ENCODE measurements at places on chromosomes 3 and 15.

DNA sequence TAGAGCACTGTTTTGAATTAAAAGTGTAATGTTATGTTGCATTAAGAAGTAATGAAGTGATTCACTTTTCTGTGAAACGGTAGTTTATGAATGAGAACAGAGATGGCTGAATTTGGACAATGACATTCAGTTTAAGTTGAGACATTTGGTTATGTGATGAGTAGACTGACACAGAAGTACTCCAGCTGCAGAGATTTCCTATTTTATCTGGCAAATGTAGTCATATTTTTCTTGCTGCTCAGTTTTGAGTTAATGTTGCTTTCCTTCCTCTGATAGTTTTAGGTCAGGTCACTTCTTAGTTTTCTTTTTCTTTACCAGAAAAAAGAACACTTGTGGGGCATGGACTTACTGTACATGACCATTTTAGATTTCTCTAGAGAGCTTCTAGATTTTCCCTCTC lies 51.2 kb downstream of the ASB7 start:
- no peak for DNase-seq

- DNase-seq, result no peak
Measured at GRCh38 chr3:157471064-157471463, 32.2 kb downstream of the VEPH1 start.

- no peak for DNase-seq
Measured at GRCh38 chr3:188230962-188231361, 77.0 kb downstream of the LPP start.

DNA sequence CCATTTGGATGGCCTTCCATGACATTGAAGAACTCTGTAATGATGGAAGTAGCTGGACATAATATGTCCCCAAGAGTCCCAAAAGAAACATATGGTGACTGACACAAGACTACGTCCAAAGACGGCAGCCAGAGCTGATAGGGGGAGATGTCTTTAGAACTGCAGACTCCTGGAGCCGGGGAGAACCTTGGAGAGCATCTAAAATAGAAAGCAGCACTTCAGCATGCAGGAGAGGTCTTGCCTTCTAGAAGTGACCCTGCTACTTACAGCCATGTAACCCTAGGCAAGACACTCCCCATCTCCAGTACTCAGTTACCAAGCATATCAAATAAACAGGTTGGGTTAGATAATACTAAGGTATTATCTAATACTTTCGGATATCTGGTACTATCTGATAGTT lies 143.8 kb upstream of the BCL6 start:
- no peak for DNase-seq

DNA sequence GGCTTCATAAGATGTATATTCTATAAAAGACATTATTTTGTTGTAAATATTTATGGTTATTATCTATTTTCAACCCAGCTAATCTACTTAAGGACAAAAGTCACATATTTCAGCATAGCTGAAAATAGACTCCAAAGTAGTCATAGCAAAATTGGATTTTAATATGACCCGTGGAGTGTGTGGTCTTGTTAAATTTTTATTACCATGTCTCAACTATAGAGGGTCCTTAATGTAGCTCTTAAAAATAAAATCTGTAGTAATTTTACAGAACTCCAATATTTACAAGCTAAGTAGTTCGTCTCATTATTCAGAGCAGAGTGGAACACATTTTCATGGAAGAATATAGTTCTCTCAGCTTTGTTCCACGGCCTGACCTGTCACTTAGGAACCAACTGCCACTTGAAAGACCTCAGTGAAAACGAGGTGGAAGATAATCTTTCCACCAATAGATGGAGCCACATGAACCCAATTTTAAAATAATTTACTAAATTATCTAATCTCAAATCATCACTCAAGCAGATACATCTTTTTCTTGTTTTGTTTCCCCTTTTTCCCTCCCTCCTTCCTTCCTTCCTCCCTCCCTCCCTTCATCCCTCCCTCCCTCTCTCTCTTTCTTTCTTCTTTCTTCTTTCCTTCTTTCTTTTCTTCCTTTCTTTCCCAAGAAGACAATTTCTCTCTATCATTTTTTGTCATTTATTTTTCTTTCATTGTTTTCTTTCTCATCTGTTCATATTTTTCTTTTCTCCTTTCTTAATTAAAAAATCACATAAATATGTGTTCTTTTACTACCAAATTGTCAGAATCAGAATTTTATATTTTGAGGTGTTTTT lies 97.2 kb downstream of the CLDN1 start:
- no peak for DNase-seq

GRCh38 chr3:46098319-46098761 lies 71.1 kb upstream of the XCR1 start:
- DNase-seq, result no peak

DNA sequence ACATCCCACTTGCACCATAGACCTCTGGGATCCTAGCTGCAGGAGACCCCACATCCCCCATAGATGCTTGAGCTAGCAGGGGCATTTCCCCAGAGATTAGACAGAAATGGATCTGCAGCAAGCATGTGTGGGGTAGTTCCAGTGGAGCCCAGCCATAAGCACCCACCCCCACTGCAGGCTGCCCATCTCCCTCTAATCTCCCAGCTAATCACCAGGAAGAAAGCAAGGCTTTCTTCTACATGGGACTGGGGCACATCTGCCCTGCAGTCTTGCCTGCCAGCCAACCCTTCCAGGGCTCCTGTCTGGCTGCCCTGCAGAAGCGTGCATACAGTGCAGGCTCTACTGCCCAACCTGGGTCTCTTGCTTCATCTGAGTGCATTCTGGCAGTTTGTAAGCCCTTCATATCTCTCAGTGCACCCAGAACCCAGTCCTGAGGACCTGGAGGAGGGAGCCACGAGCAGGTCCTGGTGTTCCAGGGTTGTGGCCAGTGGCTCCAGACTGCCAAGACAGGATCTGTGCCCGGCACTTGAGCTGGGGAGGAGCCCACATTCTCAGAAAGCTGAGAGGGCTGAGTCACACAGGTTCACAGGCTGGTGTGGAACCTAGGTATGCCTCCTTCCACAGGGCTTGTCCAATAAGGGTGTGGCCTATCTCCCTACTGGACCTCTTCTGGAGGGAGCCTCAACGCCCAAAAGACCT lies 49.9 kb upstream of the IGSF11 start:
- DNase-seq, result no peak

- no peak for DNase-seq
Measured at GRCh38 chr15:87761736-87762509, 494.6 kb downstream of the NTRK3 start.

- DNase-seq, result no peak
Measured at GRCh38 chr15:75827691-75828090, 15.6 kb upstream of the UBE2Q2 start.

DNA sequence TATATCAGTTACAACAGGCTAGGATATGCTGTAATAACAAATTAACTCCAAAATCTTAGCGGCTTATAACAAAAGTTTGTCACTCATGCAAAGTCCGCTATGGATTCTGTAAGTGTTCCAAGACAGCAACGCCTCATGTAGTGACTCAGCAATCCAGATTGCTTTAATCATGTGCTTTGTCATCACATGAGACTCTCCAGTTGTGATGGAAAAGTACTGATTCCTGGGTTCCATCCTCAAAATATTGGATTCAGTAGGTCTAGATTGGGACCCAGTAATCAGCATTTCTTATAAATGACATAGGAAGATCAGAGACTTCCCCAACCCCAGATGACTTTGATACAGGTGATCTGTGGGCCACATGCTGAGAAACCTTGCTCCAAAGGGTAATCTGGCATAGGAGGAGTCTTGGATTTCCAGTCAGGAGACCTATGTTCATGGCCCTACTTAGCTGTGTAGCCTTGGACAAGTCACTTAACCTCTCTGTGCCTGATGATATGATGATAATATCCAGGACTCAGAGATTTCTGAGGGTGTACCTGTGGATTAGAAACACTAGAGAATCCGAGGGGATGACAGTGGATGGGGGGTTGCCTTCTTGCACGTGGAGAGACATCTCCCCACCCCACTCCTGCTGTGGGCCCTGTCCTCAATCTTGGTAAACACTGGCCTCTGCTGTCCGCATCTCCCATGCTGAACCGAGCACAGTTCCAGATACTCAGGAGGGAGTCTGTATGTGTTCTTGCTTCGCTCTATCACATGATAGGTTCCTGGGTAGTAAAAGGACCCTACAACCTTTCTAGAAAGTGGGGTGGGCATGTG lies 65.5 kb downstream of the CORO2B start:
- no peak for DNase-seq

GRCh38 chr15:77066971-77067690 lies 3.8 kb downstream of the TSPAN3 start:
- DNase-seq, result no peak

DNA sequence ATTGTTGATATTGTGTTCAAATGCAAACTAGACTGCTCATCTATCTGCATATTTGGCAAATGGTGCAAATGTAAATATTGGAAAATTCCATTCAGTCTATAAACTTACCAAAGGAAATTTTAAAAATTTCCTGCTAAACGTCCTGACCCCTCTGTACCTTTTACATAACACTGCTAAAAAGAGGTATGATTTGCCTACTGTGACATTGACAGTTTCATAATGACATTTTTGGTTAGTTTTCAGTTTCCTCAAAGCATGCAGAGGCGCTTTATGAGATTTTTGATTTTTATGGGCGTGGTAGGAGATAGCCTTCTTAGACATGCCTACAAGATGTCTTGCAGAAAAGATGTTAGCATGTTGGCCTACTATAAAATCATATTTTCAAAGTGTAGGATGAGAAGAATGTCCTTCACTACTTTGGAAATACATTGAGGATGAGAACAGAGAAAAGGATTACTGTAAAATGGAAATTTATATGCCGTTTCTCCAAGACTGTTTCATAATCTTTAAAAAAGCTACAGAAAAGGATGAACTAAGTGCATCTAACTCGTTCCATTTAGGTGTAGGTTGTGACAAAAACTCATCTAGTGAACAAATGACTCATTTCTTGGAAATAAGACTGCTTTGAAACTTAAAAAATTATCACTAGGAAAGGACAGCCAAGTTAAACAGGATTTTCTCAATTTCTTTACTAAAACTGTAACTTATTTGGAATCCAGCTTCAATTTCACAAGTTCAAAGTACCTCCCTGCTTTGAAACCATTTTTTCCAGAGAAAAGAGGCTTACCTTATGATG lies 14.5 kb upstream of the ISLR start:
- no peak for DNase-seq

DNA sequence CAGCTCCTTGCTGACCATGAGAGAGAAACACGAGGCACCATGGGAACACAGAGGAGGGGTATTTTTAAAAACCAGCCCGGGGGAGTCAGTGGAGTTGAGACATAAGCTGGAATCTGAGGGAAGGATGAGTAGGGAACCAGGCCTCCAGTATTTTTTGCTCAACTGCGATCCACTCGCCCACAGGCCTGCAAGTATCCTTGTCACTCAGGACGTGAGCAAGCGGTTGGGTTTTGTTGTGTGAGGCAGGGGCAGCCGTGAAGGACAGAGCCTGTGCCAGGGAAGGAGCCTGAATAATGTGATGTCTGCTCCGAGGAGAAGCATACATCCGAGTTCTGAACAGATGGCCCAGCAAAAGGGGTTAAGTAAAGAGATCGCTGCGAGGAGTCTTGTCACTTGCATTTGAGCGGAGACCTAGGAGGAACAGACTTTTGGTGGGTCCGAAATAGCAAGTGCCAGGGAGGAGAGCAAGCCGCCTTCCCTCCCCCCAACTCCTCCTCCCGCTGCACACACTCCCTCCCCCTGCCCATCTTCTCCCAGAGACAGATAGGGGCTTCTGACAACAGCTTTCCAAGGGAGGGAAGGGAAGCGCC lies 20.4 kb upstream of the NTRK3 start:
- no peak for DNase-seq

GRCh38 chr15:27831384-27832236 lies 267.5 kb downstream of the OCA2 start:
- DNase-seq, result no peak

DNA sequence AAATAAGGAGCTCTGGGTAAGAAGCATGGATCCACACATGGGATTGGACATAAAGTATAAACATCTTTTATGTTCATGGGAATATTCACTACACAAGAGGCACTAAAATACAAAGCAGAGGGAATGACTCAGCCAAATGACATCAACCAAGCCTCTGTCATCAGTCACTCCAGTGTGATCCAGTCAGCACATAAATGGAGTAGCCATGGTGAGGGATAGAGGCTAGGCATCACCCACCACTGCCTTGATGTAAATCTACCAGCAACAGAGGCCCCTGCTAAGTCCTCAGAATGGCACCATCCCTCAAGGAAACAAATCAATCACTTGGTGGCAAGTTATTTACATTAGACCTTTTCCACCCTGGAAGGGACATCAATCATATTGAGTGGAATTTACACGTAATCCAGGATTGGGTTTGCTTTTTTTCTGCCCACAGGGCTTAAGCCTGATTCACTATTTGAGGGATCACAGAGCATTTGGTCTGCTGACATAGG lies 27.2 kb downstream of the VEPH1 start:
- no peak for DNase-seq

DNA sequence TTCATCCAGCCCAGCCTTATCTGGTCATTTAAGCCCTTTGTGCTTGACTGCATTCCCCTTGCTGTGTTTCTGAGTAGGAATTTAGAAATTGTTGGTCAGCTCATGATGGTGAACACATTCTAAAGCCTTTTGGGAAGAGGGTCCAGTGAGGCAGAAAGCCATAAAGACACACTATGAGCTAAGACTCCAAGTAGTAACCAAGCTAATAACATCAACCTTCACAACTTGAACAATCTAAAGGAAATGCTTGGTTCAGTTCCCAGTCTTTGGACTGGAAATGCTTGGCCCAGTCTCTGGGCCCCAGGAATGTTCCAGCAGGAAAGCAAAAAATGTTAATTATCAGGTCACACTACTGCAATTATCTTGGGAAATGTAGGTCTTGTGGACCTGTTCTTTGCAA lies 7.7 kb downstream of the PLSCR1 start:
- no peak for DNase-seq

GRCh38 chr3:186772701-186773417 lies 10.5 kb upstream of the EIF4A2 start:
- DNase-seq, result no peak

- DNase-seq, result peak; percentile 23
Measured at GRCh38 chr15:40105517-40106202, 3.0 kb downstream of the BMF start.

DNA sequence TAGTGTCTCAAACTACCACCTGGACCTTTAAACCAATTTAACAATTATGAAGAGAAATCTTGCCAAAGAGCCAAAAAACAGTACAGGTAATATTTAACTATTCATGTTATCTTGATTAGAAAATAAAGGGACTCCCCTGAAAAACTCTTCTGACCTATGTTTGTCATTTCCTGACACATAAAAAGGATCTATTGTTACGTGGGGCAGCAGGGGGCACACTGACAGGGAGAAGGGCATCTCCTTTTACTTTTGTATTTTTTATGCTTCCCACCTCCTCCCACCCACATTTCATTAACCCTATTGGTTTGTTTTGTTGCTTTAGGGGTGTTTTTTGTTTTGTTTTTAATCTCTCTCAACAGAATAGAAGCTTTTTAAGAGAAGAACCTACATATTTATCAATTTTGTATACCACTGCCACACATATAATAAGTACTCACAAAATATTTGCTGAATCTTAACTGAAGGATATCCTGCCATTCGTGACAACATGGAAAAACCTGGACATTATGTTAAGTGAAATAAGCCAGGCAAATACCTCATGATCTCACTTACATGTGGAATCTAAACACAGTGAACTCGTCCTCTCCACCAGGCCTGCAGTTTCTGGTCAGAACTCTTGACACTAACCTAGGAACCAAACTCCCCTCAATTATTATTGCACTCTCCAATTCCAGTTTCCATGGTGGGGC lies 17.7 kb downstream of the STAG1 start:
- no peak for DNase-seq

GRCh38 chr15:68224546-68225250 lies 4.8 kb downstream of the CLN6 start:
- DNase-seq, result no peak
